ENCODE measurements at places on chromosomes 3 and 15.

GRCh38 chr3:186361246-186361761 is 730 bp downstream of the DGKG start:
- DNase-seq, result no peak

GRCh38 chr3:52090131-52090932 is 34.0 kb upstream of the DUSP7 start:
- DNase-seq, result no peak

DNA sequence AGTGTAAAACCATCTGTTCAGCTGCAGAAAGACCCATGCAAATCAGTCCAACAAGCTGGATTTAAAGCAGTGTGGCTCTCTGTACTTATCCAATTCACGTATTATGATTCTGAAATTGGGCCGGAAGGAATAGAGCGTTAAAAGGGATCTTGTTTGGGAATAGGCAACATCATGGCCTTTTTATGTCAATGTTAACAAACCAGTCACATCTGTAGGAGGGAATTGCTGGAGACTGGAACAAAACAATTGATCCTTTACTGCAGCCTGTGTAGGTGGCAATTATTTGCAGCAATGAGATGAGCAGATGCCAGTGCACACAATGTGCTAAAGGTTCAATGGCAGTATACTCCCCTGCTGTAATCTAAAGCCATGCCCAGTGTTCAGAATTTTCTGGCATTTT is 887.4 kb upstream of the ROBO1 start:
- no peak for DNase-seq

GRCh38 chr3:70393881-70394612 is 81.6 kb upstream of the MDFIC2 start:
- no peak for DNase-seq

GRCh38 chr3:148727231-148727630 is 29.5 kb downstream of the AGTR1 start:
- DNase-seq, result no peak

DNA sequence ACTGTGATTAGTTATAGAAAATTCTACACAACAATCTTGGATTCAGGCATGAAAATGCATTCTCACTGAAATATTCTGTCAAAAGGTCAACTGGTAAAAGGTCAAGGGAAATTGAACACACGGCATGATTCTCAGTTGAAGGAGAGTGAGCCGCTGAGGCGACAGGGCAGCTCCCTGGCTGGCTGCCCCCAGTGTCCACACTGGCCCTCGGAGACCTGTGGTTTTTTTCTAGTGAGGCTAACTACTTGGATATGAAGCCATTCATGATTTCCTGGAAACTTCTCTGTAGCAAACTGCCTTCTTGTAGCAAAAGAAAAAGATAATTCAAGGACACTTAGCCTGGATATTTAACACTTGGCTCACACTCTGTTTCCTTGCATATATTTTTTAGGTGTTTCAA is 37.2 kb downstream of the AADACL2 start:
- DNase-seq, result no peak

DNA sequence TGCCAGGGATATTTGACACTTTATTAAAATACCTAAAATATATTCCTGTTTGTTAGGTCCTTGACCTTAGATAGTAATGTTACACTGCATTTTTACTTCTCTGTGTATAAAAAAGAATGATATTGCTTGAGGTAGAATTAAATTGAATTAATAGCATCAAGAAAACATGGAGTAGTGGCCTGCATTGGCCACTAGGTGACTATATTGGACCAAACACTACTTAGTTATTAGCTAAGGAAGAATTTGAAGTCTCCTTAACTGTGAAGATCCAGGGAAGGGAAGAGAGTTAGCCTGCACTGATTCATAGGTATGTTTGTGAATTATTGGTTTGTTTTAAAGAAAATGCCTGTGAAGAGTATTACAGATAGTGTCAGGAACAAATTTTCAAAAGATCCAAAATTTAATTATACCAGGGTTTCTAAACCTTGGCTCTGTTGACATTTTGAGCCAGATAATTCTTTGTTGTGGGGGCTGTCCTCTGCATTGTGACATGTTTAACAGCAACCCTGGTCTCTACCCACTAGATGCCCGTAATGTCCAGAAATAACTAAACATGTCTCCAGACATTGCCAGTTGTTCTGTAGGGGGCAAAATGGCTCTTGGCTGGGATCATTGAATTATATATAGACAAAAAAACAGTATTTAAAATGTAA is 103.6 kb upstream of the THSD4 start:
- peak; percentile 68 for DNase-seq

DNA sequence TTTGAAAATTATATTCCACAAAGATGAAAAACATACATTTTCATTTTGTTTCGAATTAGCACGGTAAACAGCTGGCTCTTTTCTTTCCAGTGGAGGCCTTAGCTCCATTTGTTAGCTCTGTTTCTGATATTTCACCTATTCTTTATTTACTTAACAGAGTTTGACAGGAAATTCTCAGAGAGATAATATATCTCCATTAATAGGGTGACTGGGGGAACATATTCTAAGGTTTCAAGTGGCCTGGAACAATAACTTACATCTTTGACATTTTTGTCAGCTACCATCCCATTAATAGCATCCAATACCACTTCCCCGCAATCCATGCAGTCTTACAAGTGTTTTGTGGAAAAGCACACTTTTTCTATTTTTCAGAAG is 577.6 kb upstream of the MDFIC2 start:
- DNase-seq, result no peak

DNA sequence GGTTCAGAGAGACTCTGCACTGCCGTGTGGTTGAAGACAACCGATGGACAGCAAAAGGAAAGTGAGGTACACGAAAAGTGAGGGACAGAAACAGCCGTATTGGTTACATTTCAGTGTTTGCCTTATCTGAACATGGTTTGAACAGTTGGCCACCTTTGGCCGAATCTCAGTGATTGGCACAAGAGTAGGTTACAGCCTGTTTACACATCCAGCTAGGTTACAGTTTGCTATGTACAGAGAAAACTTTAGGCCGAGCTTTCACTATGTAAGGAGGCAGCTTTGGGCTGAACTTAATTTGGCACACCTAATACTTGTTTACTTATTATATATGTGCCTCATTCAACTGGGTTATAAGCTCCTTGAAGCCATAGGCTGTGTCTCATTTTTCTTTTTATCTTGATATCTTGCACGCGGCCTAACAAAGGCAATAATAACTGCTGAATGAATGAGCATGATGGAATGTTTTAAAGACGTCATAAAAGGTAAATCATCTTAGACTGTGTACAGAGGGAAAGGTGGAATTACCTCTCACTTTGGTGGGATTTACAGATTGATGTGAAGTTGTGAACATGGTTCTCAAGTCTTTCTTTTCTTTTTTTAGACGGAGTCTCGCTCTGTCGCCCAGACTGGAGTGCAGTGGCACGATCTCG is 17.2 kb upstream of the GREM1 start:
- DNase-seq, result no peak

GRCh38 chr3:152386208-152386607 is 117.5 kb downstream of the MBNL1 start:
- DNase-seq, result no peak

DNA sequence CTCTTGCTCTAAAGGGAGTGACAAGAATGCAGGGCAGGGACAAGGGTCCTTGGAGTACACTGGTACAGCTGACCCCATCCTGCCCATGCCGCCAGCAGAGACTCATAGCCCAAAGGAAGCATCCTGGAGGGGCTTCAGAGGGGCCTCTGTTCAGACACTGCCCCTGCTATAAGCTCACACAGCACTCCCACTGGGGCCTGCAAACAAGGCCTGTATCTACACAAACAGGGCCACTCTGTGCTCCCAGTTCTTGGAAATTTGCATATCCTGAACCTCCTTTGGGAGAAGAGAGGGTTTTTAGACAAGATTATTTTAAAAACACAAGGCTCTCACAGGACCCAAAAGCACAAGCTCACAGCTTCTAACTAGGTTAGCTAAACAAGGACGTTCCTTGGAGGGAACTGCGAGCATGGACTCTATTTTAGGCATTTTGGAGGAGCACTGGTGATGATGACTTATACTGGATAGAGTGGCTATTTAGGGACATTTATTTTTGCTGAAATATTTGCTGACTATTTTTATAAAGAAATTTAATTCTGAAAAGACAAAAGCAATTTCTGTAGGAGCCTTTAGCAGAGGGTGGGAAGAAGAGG is 16.4 kb upstream of the ANKRD34C start:
- no peak for DNase-seq

- DNase-seq, result no peak
Measured at GRCh38 chr3:129345971-129346370, 67.3 kb downstream of the HMCES start.

GRCh38 chr3:149657926-149658743 is at the start of gene WWTR1:
Gene WWTR1, minus strand, starts transcription at chr3:149658025. Its CDS starts 719 bp downstream, at chr3:149657306.
- peak; percentile 93 for DNase-seq

GRCh38 chr15:53520996-53521395 is 238.5 kb downstream of the WDR72 start:
- DNase-seq, result no peak

DNA sequence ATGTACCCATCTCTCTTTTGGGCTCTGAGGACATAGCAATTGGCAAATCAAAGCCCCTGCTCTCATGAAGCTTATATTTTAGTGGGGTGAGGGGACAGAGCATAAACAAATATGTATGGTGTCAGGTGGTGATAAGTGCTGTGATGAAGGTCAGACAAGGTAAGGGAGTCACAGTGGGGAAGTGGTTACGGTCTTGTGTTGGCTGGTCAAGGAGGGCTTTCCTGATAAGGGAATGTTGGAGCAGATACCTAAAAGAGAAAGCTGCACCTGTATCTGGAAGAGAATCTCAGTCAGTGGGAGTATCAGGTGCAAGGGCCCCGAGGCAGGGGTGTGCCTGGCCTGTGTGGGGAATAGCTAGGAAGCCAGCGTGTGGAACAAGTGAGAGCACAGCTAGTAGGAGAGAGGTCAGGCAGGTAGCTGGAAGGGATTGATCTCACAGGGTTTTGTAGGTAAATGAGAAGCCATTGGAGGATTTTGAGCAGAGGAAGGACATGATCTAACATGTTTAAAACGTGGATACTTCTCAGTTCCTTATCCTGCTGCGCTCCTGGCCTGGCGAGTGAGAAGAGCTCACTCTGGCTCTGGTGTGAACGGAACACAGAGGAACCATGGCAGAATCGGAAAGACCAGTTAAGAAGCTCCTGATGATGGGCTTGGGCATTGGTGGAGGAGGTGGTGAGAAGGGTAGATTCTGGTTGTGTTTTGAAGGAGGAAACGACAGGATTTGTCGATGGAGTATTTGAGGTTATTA is 35.5 kb downstream of the MRAS start:
- DNase-seq, result no peak

- DNase-seq, result no peak
Measured at GRCh38 chr15:57129064-57129463, 210.6 kb downstream of the TCF12 start.

DNA sequence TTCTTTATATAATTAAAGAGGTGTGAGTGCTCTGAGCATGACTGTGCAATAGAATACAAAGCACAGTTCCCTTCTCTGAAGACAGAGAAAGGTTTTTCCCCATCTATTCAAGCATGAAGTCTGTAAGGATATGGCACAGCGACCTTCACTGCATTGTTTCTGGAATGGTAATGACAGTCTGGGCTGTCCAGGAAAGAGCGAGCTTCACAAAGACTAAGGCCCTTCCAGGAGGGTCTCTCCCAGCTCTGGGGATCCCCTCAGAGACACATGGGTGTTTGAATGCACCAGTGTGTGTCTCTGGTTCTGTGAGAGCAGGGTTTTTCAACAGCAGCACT is 179.9 kb upstream of the NR2E3 start:
- DNase-seq, result no peak

DNA sequence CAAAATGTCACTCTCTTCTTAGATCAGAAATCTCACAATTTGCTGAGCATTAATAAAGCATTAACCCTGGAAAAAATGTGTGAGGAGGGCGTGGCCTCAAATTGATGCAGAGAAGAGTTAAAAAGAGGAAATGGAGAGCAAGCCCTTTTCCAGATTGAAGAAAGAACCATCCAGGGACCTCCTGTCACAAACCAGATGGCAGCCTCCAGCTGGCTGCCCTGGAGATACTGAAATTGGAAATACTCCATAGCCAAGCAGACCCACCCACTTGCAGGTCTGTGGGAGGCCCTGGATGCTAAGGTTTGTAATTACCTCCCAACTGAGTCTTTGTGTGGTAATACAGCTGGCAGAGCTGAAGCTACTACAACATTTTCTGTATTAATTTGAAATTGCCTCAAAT is 214.9 kb downstream of the IL20RB start:
- no peak for DNase-seq

DNA sequence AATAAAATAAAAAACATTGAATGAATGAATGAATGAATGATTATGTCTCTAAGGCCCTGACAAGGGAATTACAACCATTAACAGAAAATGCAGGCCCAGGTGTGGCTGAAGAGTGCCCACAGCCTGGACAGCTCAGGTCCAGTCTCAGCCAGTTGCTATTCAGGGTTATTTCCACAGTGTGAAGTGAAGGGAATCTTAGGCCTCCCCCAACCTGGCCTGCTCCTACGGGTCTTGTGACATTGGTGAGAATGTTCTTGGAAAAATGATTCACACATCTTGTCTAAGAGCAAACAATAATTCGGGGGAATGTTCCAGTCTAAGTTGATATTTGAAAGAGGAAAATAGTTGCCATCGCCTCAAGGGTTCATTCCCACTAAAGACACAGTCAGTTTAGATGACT is 37.0 kb downstream of the MINDY4B start:
- DNase-seq, result no peak

- DNase-seq, result no peak
Measured at GRCh38 chr3:194194757-194195085, 58.8 kb downstream of the HES1 start.

DNA sequence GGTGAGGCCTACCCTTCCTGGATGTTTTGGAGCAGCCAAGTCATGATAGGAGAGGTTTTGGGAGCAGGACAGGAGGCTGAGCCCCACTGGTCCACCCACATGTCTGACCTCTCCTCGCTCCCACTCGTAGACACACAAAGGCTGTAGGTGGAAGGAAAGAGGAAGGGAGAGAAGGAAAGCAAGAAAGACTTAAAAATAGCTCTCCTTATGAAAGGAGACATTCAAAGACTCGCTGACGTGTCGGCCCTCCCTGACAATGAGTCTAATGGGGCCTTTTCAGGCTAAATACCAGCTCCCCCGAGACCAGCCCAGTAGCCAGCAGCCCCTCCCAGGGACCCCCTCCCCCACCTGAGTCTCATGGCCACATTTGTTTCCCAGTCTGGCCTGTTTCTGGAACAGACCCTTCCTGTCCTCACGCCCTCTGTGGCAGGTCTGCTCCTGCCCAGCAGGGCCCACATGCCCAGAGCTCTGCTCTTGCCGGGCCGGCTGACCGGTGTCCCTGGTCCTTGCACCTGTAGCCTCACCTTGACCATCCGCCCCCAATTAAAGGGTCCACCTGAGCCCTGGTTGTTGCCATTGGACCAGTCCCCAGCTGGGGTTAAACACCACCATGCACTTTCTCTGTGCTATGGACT is 49.3 kb downstream of the FGD5 start:
- no peak for DNase-seq

GRCh38 chr3:174438501-174439145 is 420.5 kb upstream of the NAALADL2 start:
- no peak for DNase-seq

GRCh38 chr15:47669221-47669620 is 48.1 kb upstream of the SEMA6D start:
- DNase-seq, result no peak

GRCh38 chr3:27844052-27844675 is 122.0 kb upstream of the EOMES start:
- no peak for DNase-seq

- DNase-seq, result peak; percentile 61
Measured at GRCh38 chr15:34732430-34732829, 22.4 kb downstream of the GJD2 start.

- peak; percentile 85 for DNase-seq
Measured at GRCh38 chr3:43753741-43754715, 63.3 kb downstream of the ABHD5 start.
